ENCODE measurements at places on chromosomes 1 and 21.
A peak's percentile ranks its signal among the peaks of the same experiment; 100 is the strongest.

GRCh38 chr1:98920441-98921110, 84.1 kb downstream of the PLPPR5 start:
- no peak for DNase-seq

- no peak for DNase-seq
Measured at GRCh38 chr1:39694026-39694425, 2.8 kb upstream of the HPCAL4 start.

DNA sequence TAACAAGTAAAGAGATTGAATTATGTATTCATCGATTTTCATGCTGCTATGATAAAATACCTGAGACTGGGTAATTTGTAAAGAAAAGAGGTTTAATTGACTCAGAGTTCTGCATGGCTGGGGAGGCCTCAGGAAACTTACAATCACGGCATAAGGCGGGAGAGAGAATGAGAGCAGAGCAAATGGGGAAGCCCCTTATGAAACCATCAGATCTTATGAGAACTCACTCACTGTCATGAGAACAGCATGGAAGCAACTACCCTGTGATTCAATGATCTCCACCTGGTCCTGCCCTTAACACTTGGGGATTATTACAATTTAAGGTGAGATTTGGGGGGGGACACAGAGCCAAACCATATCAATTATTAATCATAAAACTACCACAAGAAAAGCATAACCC, 3.3 kb upstream of the GBP3 start:
- DNase-seq, result no peak

DNA sequence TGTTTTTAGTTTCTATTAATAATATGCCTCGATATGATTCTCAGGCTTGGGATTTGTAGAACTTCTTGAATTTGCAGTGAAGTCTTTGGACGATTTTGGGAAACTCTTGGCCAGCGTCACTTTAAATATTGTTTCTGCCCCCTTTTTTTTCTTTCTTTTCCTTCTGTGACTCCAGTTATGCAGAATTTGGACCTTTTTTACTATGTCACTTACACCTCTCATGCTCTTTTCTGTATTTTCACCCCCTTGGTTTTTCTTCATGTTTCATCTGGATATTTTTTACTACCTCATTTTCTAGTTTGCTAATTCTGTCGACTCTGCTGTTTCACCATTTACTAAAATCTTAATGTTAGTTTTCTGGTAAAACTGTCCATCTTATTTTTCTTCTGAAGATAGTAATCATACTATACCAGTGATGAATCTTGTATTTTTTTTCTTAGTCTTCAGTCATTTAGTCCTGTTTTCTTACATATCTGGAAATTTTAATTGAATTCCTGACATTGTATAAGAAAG, 173.6 kb downstream of the DHRS3 start:
- no peak for DNase-seq

DNA sequence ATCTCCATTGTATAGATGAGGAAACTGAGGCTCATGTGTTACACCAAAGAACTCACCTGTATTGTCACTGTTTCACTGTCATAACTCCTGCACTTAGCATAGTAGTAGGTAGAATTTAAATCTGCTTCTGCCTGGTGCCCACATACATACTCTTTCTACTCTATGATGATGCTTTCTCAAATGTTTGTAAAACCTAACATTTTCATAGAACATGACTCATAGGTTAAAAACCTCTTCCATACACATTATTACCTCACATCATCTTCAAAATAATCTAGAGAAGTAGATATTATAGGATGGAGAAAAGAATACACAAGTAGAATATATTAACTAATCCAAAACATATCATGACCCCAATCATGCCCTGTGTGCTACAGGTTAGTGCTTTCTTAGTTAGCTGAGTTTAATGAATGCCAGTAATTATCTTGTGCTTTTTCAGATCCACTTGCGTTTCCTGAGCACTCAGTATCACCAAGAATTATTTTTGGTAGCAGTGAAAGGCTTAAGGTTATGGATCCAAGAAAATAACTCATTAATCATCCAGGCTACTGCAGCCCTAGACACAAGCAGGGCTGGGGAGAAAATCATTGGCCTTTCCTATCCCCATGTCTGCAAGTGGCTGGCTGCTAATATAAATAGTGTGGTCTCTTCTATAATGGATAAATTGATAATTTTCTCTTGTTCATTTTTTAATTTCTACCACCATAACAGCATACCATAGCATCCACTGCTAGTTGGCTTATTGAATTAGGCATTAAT, 156.9 kb downstream of the LRRC40 start:
- DNase-seq, result no peak

GRCh38 chr1:2230781-2231531, 2.8 kb downstream of the SKI start:
- DNase-seq, result peak; percentile 71

- no peak for DNase-seq
Measured at GRCh38 chr1:53145942-53146708, 3.7 kb upstream of the SLC1A7 start.

All from effector memory CD4-positive, alpha-beta T cell (primary cell).